Hindlimb muscle (tissue), 1 donor: ENCODE measurements at places on chromosomes 3 and 15.

GRCh38 chr3:44242721-44243120, 1.0 kb downstream of the TOPAZ1 start:
- no peak for DNase-seq

DNA sequence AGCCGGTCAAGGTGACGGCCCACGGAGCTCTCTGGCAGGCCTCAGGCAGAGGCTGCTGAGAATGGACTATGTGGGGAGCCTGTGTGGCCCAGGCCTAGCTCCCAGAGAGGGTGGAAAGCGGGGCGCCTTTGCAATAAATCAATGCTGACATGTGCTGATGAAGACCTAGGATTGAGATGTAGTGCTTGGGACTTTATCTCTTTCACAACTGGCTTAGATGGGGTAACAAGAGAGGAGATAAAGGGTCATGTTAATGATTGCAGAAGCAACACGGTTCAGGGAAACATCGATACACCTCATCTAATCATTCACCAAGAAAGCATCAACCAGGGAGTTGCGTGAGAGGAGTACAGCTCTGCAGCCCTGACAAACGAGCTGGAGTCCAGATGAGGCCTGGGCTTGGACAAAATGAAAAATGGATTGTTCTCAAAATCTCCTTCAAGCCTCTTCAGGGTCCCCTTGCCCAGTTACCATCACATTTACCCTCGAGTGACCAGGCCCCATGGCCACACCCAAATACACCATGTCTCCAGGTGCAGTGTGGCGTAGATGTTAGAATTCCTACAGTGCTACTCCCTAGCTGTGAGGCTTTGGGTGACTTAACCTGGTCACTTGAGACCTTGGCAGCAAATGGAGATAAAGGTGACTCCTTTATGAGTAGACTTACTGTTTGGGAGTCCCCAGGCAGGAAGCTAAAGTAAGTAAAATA, 146.4 kb upstream of the LIPC start:
- no peak for DNase-seq

DNA sequence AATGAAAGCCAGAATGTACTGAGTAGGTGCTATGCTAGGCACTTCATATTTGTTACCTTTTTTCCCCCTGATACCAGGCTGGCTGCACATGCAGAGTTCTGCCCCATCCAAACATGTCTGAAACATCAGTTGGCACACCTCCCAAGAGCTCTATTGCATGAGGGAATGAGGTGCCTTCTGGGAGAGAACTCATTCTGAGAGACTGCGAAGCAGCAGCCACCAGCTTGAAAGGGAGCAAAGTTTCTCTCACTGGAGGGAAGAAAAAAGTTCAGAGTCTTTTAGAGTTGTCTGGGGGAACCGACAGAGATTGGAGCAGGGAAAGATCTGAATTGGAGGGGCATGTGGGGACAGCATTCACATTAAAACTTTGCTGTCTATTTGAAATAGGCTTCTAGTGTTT, 84.1 kb downstream of the AGBL1 start:
- DNase-seq: no peak

DNA sequence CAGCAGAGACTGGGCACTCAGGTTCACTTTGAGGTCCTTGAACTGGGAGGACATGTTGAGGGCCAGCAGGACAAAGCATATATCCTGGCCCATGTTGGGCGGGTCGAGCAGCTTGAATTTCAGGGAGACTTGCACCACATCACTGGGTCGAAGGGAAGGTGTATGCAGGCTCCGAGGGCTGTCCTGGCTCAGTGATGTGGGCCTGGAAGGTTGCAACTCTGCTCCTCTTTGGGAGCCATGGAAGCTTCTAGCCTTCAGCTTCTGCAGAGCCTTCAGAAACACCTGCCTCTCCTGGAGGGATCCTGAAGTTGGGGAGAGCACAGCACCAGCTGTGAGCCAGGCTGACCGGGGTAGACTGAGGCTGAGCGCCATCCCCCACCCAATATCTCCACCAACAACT, 14.7 kb upstream of the EPB42 start:
- no peak for DNase-seq

- no peak for DNase-seq
Measured at GRCh38 chr15:101498076-101498716, 8.7 kb upstream of the PCSK6 start.

DNA sequence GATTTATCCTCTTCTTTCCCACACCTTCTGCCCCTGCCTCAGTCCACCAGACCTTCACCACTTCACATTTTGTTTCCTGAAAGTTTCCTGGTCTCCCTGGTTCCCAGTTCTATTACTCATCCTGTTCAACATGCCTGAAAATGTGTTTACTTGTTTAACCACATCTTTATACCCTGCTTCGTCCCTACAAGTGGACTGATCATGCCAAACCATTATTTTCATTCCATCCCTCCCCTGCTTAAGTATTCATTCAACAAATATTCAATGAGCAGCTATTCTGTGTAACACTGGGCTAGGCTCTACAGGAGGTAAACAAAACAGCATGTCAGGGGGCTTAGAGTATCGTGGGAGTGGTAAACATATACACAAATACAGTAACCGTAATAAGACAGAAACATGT, 5.5 kb downstream of the MYO5A start:
- DNase-seq: no peak

DNA sequence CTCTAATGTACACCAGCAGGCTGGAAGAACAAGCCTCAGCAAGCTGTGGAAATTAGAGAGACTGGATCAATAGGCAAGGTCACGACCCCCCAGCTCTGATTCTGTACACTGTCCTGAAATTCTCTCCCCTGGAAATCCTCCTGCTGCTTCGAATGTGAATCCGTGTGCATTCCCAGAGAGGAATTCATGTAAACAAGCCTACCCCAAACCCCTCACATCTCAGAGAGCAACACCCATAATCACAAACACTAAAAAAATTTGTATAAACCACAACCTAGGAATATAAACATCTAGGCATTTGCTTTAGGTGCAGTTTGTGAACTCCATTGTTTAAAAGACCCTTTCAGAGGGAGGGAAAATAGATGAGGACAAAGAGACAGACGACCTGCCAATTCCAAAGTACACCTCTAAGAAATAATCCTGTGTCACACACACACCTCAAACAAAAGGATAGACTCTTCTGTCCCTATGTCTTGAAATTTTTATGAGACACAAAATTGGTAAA, 325.2 kb downstream of the WDR72 start:
- no peak for DNase-seq

GRCh38 chr3:48739617-48739954, 22.6 kb upstream of the IP6K2 start:
- DNase-seq: no peak

GRCh38 chr3:193593668-193594030, 641 bp downstream of the OPA1 start:
- no peak for DNase-seq

- no peak for DNase-seq
Measured at GRCh38 chr3:45135959-45136358, 10.2 kb downstream of the CDCP1 start.

- no peak for DNase-seq
Measured at GRCh38 chr15:97124790-97125189, 794.3 kb downstream of the NR2F2 start.

DNA sequence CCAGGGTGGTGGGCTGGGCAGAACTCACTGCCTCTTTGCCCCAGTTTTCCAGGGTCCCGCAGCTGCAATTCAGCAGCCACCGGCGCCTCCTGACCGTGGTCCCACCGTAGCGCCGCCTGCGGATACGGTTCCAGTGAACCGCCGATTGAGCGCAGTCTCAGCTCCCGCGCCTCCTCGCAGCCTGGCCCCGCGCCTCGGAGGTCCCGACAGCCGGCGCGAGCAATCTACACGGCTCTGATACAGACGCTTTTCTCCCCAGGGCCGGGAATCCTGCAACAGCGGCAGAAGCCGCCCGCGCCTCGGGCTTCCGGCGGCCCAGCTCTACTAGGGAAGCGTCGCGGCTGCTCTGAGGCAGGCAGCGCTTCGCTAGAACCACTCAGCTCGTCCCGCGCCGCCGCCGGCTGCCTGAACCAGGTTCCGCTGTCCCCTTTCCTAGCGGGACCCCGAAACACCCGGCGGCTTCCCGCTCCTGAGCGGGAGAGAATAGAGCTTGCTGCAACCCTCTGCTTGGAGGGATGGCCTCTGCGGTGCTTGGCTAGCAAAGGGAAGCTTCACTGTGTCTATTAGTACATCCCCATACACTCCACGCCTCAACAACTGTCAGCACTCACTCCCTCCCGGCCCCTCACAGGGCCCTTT, 3.1 kb downstream of the FOXL2NB start:
- DNase-seq: no peak

- no peak for DNase-seq
Measured at GRCh38 chr3:136136454-136136853, 59.7 kb downstream of the MSL2 start.

- no peak for DNase-seq
Measured at GRCh38 chr3:39413691-39414420, 7.3 kb downstream of the RPSA start.

DNA sequence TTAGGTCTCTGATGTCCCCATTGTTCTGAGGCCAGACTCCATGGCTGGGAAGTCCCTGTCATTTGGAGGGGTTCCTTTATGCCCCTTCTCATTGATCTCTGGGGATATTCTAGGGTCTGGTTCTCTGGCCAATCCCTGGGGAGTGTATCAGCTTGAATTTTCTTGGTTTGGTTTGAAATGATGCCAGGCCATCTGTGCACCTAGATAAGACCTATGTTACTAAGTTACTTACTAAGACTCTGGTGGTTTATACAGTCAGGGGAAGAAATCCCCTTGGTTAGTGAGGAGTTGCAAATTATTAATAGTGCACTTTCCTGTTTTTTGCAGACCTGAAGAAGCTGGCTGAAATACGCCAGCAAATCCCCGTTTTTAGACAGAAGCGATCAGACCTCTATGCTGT, 20.3 kb downstream of the NIT2 start:
- DNase-seq: no peak

- no peak for DNase-seq
Measured at GRCh38 chr3:141735770-141736465, 2.2 kb upstream of the RNF7 start.

GRCh38 chr3:42139621-42140453, 48.7 kb downstream of the TRAK1 start:
- no peak for DNase-seq

DNA sequence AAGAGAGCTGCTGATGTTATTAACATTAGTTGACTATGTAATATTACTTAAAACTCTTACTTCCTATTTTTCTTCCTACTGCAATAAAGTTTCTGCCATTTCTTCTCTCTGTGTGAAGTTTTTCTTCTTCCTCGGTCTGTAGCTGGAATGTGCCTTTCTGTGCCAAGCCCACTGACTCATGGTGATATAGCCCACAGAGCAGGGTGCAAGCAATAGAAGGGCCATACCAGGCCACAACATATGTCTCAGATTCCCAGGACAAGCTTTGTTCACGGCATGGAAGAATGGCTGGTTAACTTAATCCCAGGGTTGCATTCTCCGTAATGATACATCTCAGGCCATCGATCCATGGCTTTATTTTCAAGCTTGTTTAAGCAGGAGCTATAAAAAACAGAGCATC, 815.3 kb downstream of the TUSC7 start:
- no peak for DNase-seq

DNA sequence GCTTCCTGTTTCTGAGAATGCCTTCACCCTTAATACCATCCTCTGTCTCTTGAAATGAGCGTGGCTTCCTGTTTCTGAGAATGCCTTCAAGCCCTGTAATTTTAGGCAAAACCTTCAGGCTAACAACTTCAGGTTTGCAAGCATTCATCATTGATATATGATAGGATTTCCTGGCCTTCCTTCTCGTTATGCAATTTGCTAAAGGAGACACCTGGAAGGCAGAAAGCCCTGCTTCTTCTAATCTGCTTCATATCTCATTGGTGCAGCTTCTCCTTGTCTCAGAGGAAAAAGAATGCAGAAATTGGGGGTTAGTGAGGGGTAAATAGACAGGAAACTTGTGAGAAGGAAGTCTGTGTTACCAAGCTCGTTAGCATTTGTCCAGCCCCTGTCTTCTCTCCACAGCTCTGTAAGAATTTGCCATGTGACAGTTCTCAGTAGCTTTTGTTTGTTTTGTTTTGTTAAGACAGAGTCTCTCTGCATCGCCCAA, 7.3 kb downstream of the ARL6IP5 start:
- DNase-seq: no peak

- no peak for DNase-seq
Measured at GRCh38 chr3:171741377-171741776, 68.9 kb downstream of the PLD1 start.

- DNase-seq: no peak
Measured at GRCh38 chr3:4421121-4421520, 45.9 kb downstream of the SUMF1 start.

GRCh38 chr3:9701006-9701405, 2.6 kb upstream of the CPNE9 start:
- no peak for DNase-seq

DNA sequence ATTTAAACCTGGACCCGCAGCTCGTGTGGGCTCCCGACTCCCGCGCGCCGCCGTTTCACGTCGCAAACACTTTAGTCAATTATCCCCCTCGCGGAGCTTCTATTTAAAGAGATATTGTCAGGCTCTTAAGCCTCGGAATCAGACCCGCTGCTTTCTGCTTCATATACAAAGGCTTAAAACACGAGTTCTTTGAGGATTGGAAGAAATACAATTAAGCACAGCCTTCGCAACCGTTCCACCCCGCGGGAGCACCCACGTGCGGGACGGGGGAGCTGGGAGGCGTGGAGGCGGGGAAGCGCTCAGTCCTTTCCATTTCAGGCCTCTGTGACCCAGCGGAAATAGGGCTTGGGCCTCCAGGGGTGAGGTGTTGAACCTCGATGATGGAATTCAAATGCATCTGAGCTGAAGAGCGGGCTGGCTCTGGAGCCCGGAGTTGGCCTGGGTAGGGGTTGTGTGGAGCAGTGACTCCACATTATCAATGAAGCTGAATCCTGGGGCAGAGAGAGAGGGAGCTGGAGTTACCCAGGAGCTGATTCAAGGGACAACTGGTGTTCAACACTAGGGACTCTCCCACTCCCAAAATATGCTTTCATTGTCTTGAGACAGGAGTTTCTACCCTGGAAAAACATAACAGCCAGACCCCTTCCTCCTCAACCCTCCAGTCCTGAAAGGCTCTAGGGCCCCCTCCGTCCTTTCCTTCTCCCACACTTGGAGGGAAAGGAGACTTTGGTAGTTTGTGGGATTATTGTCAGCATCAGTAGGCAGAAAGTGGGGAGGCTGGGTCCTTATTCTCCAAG, 2.4 kb downstream of the ANKRD63 start:
- no peak for DNase-seq

DNA sequence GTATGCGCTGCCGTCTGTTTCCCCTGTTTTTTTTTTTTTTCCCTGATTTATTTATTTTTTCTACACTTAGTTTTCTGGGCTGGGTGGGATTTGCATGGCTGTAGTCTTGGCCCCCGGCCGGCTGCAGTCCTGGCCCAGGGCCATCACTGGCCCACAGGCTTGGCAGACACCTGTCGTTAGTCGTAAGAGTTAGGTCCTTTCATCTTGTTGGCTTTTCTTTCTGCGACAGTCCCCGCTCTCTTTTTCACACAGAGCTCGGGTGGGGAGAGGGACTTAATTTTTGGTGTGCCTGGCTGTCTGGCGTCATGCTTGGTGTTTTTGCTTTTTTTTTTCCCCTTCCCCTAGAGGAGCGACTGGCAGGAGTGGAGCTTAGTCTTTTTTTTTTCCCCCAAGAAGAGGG, 183.4 kb downstream of the KLF13 start:
- peak; percentile 37 for DNase-seq
